ENCODE measurements at places on chromosomes 13 and 19.

GRCh38 chr13:75079226-75079625, 402.7 kb downstream of the TBC1D4 start:
- no peak for DNase-seq

- peak; percentile 39 for DNase-seq
These were observed 24.2 kb upstream of the TTYH1 start for GRCh38 chr19:54390942-54391577.

DNA sequence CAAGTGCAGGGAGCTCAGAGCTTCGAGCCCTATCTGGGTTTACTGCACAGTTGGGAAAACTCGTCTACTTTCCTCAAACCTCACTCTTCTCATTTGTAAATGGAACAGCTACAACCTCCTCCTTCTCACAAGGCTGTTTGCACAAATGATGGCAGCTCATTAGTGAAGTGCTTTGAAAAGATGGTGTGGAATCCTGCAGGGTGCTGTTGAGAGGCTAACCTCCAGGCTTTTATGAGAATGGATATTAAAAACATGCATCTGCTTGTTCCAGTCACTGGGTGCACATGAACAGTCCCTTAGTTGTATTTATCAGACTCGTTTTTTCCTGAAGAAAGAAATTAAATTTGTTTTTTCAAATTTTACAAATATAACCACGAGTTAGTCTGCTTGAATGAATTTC, 36.6 kb downstream of the PCDH8 start:
- no peak for DNase-seq

GRCh38 chr19:45340899-45341453, 426 bp downstream of the KLC3 start:
- no peak for DNase-seq

GRCh38 chr13:42815681-42816080, 34.3 kb downstream of the FAM216B start:
- DNase-seq: no peak

- no peak for DNase-seq
These were observed 4.6 kb upstream of the SLC25A42 start for GRCh38 chr19:19059018-19059836.

GRCh38 chr19:19329126-19329525, 8.5 kb downstream of the MAU2 start:
- no peak for DNase-seq

DNA sequence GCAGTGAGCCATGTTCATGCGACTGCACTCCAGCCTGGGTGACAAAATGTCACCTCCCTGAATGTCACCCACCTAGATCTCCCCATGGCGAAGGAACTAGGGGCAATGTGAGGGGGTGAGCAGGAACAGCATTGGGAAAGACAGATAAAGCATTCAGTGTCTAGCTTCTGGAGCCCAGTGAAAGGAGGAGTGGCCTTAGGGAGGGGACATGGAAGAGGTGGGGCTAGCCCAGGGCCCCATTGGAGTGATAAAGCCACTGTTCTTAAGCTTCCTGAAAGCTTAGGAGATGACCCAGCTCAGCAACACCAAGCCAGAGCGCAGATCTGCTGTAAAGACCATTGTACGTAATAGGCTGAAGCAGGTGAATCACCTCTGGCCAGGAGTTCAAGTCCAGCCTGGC, 13.0 kb upstream of the KCNN1 start:
- DNase-seq: no peak

DNA sequence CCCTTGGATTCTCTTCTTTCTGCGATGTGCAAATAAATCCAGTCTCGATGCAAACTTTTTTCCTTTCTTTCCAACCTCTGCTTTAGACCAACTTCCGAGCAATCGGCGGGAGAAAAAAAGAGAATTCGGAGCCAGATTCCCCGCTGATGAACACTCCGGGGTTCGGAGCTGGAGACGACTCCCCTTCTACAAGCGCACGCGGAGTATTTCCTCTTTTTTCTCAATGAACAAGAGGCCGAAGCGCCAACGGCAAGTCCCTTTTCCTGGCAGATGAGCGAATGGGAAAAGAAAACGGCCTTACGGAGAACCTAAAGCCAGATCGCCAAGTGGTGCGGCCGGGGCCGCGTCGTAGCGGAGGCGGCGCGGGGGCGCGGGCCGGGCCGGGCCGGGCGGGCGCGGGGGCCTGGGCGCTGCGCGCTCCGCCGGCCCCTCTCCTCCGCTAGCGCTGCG, 250 bp downstream of the SPRY2 start:
- DNase-seq: peak; percentile 64

GRCh38 chr19:4909156-4909896, at the start of gene UHRF1:
UHRF1 (plus strand) TSS chr19:4909501; CDS start chr19:4910886, 1,385 bp downstream.
- DNase-seq: no peak

DNA sequence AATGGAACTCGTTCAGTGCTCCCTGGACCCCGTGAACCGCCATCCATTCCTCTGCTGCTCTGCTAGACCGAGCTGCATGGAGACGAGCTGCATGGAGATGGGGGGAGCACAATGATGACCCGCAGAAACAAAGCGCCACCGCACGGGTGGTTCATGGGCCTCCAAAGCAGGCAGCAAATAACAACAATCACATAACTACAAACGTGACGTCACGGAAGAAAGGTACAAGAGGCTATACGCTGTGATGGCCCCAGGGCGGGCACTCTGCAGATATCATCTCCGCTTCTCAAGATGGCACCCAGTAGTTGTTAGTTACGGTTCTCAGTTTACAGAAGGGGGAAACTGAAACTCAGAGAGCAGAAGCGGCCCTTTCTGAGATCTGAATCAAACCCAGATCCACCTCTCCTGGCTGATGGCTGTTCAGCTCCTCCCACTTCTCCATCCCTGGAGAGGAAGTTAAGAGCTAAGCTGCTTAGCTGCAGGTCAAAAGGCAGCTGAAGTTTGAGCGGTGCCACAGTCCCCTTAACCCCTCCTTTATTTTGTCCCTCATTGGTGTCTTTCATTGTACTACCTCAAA, 1.7 kb downstream of the ATP13A1 start:
- DNase-seq: no peak

DNA sequence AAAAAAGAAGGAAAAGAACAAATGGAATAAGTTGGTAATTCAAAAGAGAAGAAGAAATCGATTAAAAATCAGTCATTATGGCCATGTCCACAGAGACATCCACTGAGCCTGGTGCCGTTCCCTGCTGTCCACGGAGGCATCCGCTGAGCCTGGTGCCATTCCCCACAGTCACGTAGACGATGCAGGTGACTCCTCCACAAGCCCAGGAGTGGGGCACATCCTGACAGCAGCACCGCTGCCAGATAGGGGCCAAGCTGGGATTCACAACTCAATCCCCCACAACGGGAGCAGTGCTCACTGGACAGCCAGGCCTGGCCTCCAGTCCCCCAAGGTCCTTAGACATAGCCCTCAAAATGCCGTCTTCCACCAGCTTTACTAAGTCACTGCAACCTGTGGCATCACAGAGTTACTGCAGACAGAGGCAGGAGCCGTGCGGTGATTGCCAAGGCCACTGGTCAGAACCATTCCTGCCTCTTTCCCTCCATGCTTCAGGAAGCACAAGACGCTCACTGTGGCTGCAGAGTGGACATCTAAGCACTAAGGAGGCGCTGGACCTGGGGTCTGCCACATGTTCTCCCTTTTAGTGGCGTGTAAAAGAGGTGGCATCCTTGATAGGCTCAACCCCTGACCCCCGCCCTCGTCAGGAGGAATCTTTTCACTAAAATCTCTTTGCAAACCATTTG, 131.5 kb upstream of the SPACA7 start:
- no peak for DNase-seq

- DNase-seq: no peak
These were observed 111.3 kb downstream of the ZNF486 start for GRCh38 chr19:20278342-20278741.

DNA sequence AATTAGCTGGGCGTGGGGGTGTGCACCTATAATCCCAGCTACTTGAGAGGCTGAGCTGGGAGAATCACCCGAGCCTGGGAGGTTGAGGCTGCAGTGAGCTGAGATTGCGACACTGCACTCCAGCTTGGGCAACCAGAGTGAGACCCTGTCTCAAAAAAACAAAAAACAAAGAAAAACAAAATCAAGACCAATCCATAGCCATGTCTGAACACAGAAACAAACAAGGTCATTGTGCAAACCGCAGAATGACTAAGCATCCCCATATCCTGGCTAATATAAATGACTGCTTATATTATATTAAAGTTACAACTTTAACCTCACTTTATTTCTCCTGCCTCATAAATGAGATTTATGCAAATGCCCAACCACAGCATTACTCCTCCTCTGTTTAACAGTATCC, 2.3 kb upstream of the LYPD3 start:
- no peak for DNase-seq

- no peak for DNase-seq
These were observed 211.8 kb upstream of the ZNF536 start for GRCh38 chr19:30160426-30160825.

DNA sequence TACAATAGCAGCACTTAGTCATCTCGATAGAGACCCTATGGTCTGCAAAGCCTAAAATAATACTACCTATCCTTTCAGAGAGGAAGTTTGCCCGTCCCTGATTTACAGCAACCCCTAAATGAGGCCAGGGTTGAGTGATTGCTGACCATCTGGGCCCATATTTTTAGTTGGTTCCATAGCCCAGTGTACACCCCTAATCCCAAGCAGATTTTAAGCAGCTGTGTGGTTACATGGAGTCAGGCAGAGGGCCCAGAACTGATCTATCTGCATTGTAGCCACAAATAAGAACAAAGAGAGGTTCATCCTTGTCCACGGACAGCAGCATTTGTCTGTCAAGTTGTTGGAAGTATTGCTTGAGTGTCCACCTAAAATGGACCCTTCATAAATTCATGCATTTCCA, 148.2 kb downstream of the DCT start:
- no peak for DNase-seq

GRCh38 chr13:76992548-76993001, 694 bp downstream of the CLN5 start:
- peak; percentile 21 for DNase-seq

DNA sequence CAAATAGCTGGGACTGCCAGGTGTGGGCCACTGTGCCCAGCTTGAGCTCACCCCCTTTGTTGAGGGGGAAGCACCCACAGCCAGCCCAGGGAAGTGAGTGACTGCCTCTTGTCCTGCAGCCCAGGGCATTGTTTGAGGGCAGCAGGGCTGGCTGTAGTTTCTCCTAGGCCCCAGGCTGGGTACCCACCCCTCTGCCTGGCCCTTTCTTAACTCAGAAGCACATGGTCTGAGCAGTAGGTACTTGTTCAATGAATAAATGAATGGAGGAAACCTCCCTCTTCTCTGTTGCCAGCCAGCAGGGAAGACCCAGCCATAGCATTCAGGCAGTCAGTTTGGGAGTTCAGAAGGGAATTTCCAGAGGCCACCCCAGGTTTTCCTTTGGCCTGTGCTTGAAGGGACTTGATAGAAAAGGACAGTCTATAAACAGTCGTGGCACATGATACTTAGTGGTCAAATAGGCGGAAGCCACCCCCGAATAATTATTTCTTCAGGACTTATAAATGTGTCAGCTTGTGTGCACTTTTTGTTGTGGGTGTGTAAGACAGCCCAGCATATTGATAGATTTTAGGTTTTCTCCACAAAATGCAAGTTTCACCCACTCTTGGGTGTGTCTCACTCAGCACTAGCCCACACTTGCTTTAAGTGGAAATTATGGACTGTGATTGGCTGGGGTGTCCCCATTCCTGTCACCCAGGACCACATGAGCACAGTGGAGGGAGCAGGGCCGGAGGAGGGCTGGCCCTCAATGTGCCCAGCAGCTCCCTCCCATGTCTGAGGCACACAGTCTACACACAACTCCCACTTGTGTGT, 33.1 kb downstream of the GATAD2A start:
- no peak for DNase-seq

DNA sequence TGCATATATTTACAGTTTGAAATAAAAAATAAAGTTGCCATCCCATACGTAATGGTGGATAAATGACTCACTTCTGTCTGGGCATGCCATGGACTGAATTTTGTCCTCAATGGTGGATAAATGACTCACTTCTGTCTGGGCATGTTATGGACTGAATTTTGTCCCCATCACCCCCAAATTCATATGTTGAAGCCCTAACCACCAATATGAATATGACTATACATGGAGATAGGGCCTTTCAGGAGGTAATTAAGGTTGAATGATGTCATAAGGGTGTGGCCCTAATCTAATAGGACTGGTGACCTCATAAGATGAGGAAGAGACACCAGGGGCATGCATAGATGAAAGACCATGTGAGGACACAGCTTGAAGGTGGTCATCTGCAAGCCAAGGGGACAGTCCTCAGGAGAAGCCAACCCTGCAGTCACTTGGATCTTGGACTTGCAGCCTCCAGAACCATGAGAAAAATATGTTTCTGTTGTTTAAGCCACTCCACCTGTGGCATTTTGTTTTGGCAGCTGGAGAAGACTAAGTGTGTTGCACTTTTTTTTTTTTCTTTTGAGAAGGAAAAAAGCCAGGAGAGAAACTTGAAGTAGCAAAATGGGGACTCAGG, 41.8 kb downstream of the RFC3 start:
- DNase-seq: no peak

DNA sequence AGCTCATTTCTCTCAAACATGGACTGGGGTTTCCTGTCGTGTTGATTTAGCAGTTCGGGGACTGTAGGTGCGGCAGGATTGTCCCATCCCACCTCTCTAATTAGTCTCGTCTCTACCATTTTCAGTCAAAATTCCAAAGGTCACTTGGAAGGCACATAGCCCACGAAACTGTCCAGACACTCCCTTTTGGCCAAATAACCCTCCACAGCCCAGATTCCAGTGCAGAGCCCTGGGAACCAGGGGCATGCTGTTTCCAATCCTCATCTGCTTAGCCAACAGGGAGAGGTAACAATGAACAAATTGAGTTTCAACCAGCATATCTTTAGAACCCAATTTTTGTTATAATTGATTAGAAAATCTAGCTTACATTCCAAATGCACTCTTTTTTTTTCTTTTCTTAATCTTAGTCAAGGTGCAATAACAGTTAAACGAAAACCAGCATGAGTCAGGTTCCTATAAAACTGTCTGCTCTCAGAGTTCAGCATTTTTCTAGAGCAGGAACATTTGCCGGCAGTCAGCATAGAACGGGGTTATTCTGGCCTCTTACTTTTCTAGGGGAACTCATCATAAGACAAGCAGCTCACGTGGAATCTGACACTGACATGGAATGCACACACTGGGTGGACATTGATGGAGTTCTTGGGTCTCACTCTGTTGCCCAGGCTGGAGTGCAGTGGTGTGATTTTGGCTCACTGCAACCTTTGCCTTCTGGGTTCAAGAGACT, 14.4 kb upstream of the CEBPA start:
- no peak for DNase-seq

DNA sequence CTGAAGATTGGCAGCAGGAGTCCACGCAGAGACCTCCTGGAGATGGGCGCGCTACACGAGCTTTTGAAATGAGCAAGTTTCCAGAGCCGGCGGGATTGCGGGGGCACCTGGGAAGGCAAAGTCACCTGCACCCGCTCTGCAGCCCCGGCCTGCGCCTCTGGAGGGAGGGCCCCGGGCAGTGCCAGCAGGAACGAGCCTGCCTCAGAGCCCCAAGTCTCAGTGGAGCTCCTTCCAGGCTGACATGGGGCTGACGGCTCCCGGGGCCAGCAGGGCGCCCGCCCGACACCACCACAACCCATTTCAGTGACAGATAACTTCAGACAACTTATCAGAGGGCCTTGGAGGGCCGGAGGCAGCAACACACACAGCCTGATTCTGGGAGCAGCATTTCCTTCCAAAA, 45.0 kb downstream of the RASA3 start:
- no peak for DNase-seq

Data from putamen (tissue), 1 donor.